ENCODE measurements at places on chromosomes 7 and 10. TPM values are rescaled to one million over a fixed set of nuclear protein-coding genes. Genes with fewer than 3 reads are reported as not detected.

WAC gene
- total RNA-seq: 51.6 TPM

DNA sequence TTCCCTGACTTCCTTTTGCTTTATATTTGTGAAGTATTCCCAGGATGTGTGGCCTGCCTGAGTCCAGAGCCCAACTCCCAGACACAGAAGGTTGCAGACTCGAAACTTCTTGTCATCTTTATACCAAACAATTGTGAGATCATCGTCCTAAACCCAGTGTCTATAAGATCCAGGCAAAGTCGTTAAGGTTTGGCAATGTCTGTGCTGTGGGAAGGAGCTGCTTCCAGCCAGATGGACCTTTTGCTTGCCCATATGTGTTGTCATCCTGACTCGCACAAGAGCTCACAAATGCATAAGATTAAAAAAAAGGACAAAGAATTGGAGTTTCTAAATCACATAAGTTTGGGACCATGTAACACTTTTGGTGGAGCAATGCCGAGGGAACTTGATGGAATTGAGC, 37.0 kb downstream of the WNT2 start:
- DNase-seq: no peak

IFIT1B gene
- total RNA-seq: not detected

LBX1 gene
- total RNA-seq: not detected

DNA sequence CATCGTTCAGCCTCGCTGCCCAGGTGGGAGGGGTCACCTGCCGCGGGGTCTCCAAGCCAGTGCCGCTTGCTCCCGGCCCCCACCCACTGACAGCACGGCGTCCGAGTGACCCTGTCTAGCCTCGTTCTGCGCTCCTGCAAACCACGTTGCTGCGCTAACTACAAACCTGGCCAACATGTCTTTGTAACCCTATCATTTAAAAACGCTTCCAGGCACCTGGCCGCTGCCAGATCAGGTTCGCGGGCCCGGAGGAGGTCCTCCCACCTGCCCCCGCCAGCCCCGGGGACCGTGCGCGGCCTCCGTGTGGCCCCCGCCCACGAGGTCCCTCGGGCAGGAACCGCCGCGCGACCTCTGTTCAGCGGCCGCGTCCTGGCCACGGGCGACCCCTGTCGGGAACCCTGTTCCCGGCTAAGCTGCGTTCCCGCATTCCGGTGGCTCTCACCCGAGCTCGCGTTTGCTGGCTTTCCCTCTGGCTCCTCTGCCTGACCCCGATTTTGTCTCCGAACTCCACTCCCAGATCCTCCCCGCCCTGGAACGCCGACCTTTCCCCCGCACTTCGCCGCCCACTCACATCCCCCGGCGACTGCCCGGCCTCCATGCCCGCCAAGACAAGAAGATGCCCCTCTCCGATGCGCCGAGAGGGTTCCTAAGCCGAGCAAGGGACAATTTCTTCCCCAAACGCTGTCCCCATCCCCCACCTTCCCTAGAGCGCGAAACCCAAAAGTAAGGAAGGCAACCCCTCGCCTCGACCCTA, 2.4 kb downstream of the SFMBT2 start:
- DNase-seq: peak; percentile 67

GRCh38 chr7:127588697-127589482, 679 bp downstream of the ARF5 start:
- peak; percentile 69 for DNase-seq

GRCh38 chr7:101731502-101732084, 85.8 kb upstream of the CUX1 start:
- no peak for DNase-seq

- no peak for DNase-seq
Observed at GRCh38 chr7:98988641-98989040, 110.3 kb downstream of the TRRAP start.

ENKUR gene
- 0.17 TPM for total RNA-seq

DNA sequence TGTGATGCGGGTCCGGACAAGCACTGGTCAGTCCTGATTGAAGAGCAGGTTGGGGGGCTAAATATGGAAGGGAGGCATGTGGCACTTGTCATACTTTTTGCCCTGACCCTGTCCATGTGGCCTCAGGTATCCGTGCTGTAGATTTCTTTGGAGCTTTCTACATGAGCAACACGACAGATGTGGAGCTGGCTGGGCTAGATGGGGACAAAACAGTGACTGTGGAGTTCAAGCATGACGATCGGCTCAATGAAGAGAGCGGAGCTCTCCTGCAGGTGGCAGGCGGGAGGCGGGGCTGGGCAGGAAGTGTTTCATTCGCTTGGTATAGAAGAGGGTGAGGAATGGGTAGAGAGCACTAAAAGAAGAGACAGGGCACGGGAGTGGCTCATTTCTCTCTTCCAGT, 13.0 kb upstream of the CHCHD1 start:
- DNase-seq: peak; percentile 9

GRCh38 chr10:76251841-76252671, 820.6 kb downstream of the LRMDA start:
- no peak for DNase-seq

DNA sequence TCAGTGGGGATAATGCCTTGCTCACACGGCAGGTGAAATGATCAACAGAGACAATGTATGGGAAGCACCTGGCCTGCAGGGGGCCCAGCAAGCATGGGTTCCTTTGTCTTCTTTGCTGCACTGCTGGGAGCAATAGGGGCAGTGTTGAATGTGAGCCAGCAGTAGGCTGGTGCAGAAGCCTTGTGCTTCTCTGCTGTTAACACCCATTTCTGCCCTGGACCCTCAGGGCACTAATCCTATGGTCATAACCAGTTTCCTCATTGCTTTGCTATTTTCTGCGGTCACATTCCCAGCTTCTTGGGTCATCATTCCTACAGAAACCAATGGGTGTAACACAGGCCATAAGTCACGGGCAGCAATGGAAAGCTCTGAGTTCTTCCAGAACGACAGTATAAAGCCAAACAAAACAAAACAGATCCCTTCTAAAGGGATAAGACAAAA, 10.9 kb upstream of the LGI1 start:
- no peak for DNase-seq

PPP1R9A gene
- total RNA-seq: 19.2 TPM

Data from dermis blood vessel endothelial cell (primary cell).